ENCODE measurements at places on chromosomes 1 and 21.

GRCh38 chr1:119358636-119359035, 9.9 kb upstream of the HAO2 start:
- no peak for DNase-seq

- no peak for DNase-seq
Observed at GRCh38 chr1:198232378-198232777, 75.6 kb downstream of the NEK7 start.

DNA sequence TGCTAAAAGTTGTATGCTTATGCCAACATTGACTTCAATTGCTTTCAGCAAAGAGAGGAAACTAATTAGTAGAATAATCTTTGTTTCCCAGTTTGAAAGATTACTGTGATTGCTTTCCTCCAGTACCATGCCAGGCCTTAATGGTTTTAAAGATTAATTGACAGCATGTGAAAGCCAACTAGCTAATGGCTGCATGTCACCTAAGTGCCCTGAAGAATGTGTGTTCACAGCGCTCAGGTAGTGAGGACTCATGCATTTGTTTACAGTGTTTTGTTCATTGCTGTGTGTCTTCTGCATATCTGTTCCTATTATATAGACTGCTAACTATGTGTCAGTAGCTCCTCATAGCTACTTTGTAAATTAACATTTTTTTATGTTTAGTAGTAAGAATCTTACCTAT, 335.6 kb downstream of the LRRIQ3 start:
- DNase-seq = no peak

DNA sequence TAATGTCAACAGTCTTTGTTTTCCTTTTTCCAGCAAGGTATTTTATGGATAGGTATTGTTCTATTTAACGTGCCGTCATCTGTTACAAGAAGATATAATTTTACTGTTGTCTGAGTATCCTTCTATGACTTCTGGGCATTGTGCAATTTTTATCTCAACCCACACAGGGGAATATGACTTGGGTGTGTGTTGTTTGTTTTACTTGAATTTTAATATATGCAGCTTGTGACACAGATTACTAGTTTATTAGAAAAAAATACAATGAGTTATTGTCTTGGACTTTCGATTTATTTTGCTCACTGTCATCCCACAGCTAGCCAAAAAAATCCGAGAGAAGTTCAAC, 111.9 kb downstream of the CACHD1 start:
- no peak for DNase-seq

DNA sequence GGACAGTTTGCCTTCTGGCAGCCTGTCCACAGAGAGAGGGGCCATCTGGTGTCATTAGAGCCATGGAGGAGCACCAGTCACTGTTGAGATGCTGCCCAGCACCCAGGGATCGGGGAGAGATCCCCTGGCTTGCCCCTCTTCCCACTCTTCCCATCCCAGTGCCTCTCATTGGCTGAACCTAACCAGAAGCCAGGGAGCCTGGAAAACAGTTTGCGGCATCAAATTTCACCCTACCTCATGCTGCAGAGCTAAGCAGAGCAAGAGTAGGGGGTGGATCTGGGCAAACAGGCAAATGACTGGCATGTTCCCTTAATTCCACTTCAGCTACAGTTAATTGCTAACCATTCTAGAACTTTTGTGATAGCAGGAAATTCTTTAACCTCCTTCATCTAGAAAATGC, 19.1 kb downstream of the TRAF5 start:
- no peak for DNase-seq

- no peak for DNase-seq
Observed at GRCh38 chr1:1613509-1614082, 1.7 kb upstream of the MIB2 start.

DNA sequence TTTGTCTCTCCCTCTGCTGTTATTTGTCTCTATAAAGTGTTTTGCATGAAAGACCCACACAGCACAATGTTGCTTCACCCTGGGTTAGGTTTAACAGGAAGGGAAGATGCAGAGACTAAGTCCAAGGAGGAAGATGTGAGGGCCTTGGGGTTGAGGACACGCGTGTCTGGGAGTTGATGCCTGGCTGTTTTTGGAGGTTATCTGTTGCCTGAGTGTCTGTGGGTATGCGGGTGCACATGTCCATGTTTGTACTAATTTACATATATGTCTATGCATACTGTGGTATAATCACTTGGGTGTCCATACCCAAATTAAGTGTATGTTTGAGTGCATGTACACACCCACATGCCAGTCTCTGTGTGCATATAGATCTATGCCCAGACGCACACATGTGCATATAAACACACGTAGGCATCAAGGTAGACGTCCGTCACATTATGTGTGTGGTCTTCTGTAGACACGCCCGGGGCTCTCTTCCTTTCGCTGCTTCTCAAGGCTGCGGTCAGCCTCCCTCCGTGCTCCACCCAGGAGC, 962 bp upstream of the MAN1C1 start:
- no peak for DNase-seq
